ENCODE measurements at places on chromosomes 4 and X.
A peak's percentile ranks its signal among the peaks of the same experiment; 100 is the strongest.

DNA sequence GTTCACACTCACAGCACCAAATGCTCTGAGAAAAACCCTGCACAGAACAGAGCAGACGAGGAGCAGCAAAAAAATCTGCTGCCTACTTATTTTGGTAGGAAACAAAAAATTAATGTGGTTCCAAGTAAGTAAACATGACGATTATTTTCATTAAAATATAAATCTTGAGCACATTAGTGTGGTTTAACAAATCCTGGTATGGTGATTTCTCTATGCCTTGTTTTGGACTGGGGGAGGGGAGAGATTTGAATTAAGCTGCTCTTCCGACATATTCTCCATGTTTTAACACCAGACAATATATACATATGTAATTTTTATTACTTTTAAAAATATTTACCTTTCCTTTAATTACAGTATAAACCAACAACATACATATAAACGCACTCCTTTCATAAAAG, 1.8 kb downstream of the CAMK2D start:
- DNase-seq = no peak

DNA sequence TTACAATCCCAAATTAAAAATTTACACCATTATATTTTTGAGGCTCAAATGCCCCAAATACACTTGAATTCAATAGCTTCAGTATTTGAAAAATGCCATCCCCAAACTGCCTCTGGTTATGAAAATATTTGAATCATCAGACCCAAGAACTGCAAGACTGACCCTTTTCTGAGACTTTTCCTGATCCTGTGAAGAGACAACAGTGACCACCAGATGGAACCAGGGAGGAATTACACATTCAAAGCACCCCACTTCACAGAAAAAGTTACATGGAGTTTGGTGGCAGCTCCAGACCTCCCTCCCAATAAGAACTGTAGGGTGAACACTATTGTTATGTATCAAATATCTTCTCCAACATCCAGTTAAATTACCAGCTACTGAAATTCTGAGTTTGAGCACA, 44.0 kb upstream of the SCD5 start:
- peak; percentile 18 for DNase-seq

DNA sequence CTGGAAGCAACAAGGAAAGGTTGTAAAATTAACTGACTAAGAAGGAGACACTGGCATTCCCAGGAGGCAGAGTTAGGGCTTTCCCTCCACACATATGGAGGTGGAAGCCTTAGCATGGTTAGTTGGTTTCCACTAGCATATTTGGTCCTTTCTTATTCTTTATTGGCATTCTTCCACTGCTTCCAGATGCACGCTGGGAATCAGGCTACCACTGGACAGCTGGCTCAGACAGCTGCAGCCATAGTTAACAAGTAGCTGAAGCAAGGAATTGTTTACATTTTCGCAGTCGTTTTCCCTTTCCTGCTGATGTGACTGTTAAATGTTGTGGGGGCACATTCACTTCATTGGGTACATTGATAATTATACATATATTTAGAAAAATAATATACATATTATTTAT, 169.2 kb downstream of the GRIA2 start:
- DNase-seq = no peak

DNA sequence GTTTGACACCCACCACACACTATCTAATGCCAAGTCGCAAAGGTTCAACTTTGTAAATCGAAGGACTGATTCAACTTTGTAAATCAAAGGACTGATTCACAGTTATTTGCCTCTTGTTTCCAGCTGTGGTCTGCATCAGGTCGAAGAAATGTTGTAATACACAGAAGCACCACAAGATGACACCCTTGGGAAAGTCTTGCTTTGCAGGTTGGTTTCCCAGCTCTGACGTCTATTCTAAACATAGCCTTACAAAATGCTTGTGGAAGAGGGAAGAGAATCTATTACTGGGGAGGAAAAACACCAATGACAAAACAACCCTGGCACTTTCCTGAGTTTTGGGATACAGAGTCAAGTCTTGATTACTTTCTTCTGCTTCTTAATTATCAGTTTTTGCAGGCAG, 35.3 kb downstream of the SUPT20HL1 start:
- peak; percentile 75 for DNase-seq

GRCh38 chr4:7649411-7649740, 214.6 kb upstream of the PSAPL1 start:
- no peak for DNase-seq

- DNase-seq = no peak
These were observed 369.6 kb upstream of the SLC7A11 start for GRCh38 chr4:138611721-138612120.

DNA sequence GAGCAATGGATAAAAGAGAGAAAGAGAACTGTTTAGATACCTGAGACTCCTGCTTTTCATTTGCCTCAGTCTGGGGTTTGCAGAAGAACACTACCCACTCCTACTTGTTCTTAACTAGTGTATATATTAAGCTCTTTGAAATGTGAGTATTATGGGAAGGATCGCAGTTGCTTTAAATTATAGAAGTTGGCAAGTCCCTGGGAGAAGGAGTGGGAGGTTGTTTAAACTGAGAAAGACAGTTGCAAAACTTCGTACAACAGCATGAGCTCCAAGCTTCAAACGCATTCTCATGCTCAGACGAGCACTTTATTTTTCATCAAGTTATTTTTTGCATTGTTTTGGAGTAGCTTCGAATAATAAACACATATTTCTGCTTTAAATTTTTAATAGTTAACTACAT, 88.1 kb upstream of the C1QTNF7 start:
- DNase-seq = no peak

- DNase-seq = no peak
These were observed 73.1 kb downstream of the MTHFD2L start for GRCh38 chr4:74230902-74231499.

GRCh38 chr4:47032405-47033106, 1.2 kb downstream of the GABRB1 start:
- peak; percentile 64 for DNase-seq

- DNase-seq = no peak
These were observed 11.3 kb upstream of the PCYT1B start for GRCh38 chrX:24658421-24658820.

- no peak for DNase-seq
These were observed 244.6 kb downstream of the CPXCR1 start for GRCh38 chrX:88991583-88992132.

GRCh38 chr4:84585251-84585650, 2.3 kb downstream of the CDS1 start:
- no peak for DNase-seq

- DNase-seq = no peak
These were observed 146.7 kb downstream of the SH3KBP1 start for GRCh38 chrX:19740744-19741143.

DNA sequence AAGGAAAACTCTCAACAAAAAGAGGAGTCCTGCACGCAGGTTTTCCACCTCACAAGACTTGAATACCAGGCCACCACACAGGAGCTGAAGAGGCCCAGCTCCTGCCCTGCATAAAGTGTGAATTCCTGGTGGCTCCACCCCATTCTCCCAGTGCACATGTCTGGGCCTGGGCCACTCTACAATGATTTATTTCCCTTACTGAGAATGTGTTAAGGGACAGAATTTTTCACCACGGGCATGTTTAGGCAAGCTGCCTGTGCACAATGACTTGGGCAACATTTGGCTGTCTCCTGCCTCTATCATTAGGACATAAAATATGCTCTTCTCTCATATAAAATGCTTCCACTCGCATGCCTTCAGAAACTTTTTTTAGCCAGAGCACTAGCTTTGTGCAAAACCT, 197.1 kb downstream of the SLC7A11 start:
- DNase-seq = no peak

DNA sequence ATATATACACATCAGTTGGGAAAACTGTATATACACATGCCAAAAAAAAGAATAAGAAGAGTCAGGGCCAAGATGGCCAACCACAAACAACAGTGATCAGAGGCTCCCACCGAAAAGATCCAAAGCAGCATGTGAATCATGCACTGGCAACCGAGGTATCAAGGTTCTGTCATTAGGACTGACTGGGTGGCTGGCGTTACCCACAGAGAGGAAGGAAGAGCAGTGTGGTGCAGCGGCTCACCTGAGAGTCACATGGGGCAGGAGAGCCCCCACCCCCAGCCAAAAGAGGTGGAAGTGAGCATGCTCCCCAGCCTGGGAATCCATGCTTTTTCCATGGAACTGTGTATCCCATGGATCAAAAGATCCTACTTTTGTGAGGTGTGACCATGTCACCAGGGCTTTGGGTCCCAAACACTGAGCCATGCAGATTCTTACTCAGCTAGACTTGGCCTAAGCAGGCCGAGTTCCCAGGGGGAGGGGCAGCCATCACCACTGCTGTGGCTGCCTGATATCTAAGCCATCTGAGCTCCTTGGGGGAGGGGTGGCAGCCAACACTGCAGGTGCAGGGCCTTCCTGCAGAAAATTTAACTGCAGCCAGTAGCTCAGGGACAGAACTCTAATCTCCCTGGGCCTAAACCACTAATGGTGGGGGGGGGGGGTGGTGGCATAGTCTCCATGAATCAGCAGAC, 52.8 kb downstream of the P2RY10 start:
- DNase-seq = no peak

GRCh38 chr4:31089815-31090214, 369.6 kb downstream of the PCDH7 start:
- peak; percentile 9 for DNase-seq

DNA sequence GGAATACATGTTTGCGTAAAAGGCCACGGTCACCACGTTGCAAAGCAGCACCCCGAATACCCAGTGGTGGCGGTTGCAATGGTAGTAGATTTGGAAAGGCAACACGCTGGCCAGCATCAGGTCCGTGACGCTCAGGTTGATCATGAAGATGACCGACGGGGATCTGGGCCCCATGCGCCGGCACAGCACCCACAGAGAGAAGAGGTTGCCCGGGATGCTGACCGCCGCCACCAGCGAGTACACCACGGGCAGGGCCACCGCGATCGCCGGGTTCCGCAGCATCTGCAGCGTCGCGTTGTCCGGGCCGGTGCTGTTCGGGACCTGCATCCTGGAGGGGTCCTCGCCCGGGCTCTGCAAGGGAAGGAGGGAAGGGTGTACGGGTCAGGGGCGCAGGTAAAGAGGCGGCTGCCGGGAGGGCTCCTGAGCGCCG, 13.5 kb upstream of the ASMTL start:
- no peak for DNase-seq

GRCh38 chrX:140274811-140275525, 229.9 kb downstream of the SOX3 start:
- no peak for DNase-seq

GRCh38 chr4:178296669-178297068, 854.4 kb upstream of the AGA start:
- no peak for DNase-seq

DNA sequence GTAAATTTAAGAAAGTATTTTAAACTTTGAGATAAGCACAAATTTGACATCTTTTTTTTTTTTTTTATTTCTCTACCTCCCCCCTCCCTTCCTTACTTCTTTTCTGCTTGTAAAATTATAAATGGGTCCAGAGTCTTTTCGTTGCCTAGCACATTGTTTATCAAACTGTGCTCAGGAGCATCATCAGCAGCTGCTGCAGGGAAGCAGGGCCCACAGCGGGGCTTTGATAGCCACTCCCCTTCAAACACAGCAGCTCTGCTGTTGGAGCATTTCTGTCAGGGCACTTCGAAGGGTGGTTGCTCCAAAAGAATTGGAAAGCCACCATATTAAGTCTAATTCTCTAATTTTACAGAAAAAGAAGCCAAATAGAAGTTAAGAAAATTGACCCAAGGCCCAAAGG, 588.3 kb downstream of the SPRY1 start:
- no peak for DNase-seq

DNA sequence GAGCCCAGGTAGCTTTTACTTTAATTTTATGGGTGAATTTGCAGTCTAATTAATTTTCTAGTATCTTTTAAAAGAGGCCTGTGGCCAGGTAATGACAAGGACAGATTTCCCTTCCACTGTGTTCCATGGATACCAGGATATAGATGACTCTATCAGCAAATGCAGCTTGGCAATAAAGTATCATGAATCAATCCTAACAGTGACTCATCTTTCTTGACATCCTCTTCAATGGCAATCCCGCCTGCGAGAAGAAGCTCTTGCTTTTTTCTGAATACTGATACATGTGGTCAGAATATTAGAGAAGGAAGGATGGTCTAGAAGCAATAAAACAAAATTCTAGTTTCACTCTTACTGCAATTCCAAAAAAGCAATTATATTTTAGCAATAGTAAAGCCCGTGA, 267.8 kb downstream of the DTHD1 start:
- DNase-seq = no peak

- no peak for DNase-seq
These were observed 47.9 kb downstream of the BEND4 start for GRCh38 chr4:42104521-42104920.

- DNase-seq = no peak
These were observed 20.7 kb downstream of the PCGF3 start for GRCh38 chr4:726235-726787.

- peak; percentile 37 for DNase-seq
These were observed 27.6 kb upstream of the CFAP299 start for GRCh38 chr4:80307774-80308465.

GRCh38 chrX:150365990-150366911, 3.1 kb downstream of the MAMLD1 start:
- DNase-seq = no peak

- no peak for DNase-seq
These were observed 461.5 kb downstream of the FSTL5 start for GRCh38 chr4:161702287-161702686.

GRCh38 chr4:66949419-66949818, 595.9 kb downstream of the CENPC start:
- no peak for DNase-seq

DNA sequence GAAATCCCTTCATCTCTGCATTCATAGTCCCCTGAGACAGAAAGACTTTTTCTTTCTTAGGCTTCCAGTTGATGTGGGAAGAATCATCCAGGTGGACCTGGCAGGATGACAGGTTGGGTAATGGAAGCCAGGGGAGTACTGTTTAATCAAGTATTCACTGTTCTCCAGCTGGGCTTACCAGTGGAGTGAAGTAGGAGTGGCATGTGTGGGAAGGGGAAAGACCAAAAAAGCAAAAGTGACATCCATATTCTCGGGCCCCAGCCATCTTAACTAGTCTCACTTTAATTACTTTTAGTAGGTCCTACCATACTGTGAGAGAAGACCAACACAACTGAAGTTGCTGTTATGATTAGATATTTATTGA, 18.5 kb downstream of the VSIG4 start:
- DNase-seq = no peak

- no peak for DNase-seq
These were observed 89.7 kb downstream of the GEMIN8 start for GRCh38 chrX:13939741-13940597.

Data from HEK293T (cell line).